ENCODE measurements at places on chromosomes 7 and 10.

DNA sequence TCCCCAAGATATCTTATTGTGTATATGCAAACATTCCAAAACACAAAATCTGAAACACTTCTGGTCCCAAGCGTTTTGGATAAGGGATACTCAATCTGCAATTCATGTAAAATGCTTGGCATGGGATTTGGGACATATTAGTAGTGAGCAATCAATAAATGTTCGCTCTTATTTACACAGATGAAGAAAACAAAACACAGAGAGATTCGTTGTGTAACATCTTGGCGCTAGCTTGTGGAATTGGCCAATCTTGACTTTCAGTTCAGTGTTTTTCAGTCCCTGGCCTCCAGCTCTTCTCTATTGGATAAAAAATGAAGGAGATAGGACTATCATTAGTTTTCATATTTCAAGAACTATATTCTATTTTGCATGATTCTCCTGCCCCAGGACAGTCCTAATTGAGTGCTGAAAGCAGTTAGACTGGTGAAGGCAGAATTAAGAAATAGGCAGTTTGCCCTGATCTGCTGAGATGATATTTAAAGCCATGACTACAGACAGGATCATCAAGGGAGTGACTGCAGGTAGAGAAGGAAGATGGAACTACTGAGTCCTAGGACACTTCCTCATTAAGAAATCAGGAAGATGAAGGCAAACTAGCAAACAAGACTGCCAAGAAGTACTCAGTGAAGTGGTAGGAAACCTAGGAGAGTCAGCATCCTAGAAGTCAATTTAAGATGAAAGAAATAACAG lies 1.8 kb downstream of the PNLIPRP3 start:
- DNase-seq, result no peak

DNA sequence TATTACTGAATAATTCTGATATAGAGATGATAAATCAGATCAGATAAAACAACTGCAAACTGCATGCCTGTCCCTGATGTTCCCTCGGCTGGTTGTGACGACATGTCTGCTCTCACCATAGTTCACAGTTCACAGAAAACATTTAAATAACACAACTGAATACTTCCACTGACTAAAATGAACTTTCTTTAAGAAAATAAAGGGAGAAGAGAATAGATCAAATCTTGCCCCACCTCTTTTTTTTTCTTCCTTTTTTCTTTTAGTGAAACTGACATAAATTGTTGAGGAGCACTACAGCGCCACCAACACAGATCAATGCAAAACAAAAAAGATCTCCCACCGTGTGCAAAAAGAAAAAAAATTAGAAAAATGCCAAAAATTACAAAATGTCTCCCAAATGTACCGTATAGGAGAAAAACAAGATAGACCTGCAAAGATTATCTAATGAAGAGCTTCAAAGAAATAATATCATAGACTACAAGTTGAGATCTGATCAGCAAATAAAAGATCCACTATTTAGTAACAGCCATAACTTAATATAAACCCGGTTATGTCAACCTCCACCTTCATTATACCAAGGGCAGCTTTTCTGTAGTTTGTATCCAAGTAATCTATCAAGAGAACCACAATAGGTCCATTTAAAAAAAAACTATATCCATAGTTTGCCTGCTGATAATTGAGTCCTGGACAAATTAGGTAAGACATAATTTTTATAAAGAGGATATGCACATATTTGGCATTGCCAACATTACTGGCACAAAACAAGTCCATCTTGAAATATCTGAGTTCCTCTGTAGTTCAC lies 30.7 kb upstream of the EPC1 start:
- DNase-seq, result no peak

GRCh38 chr10:11430421-11431215 lies 180.8 kb downstream of the USP6NL start:
- no peak for DNase-seq

- no peak for DNase-seq
These were observed 30.2 kb downstream of the TAS2R16 start for GRCh38 chr7:122965306-122965705.

GRCh38 chr10:78557433-78557925 lies 511.3 kb upstream of the ZMIZ1 start:
- DNase-seq, result no peak

GRCh38 chr7:150949564-150949963 lies 28.6 kb downstream of the KCNH2 start:
- no peak for DNase-seq

DNA sequence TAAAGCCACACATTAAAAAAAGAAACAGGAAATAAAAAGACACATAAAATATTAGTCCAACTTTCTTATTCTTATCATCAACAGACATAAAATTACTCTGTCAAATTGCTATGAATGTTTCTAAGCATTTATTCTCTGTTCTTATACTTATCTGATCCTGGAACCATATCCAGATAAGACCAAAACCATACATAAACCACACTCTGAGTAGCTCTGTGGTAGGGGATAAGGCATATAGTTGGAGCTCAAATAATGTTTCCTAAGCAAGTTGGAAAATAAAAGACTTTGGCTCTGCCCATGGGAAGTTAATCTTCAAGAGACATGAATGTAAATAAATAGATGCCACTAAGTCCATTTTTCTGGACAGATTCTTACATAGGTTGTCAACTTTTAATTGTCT lies 103.1 kb upstream of the PLXDC2 start:
- DNase-seq, result no peak

- DNase-seq, result no peak
These were observed 299 bp upstream of the PBLD start for GRCh38 chr10:68333058-68333395.
